ENCODE measurements at places on chromosomes 1 and 21.
A peak's percentile ranks its signal among the peaks of the same experiment; 100 is the strongest.

GRCh38 chr21:35178827-35179226, 129.7 kb upstream of the RUNX1 start:
- peak; percentile 37 for DNase-seq

DNA sequence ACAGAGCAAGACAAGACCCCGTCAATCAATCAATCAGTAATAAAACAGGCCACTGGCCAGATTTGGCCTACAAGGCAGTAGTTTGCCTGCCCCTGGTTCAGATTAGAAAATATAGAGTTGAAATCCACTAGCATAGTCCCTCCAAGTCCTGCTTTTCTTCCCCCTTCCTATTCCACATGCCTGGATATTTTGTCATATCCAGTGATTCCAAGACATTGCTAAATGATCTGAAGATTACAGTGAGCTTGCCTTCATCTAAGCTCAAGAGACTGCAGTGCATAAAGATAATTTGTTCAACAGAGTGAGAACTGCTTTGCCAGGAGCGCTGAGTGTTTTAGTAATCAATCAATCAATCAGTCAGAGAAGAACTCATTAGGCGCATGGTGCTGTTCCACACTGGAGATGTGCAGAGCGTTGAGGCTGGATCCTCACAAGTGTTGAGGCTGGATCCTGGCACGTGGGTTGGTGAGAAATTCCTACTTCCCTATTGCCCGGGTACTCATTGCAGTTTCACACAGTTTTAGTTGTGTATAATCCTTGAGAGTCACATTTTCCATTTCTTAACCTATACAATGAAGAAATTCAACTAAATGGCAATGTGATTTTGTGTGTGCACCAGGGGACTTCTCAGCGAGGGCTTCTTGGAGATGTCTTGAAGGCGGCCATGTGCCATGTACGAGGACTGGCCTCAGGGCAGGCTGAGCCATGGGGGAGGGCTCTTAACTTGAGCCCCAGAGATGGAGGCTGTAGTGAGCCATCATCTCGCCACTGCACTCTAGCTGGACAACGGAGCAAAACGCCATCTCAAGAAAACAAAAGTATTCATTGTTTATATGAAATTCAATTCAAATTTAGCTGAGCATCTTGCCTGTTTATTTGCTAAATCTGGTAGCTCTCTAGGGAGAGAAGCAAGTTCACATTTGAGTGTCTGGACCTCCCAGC, 76.3 kb downstream of the TOMM20 start:
- DNase-seq: no peak

GRCh38 chr1:34833711-34834110, 25.8 kb downstream of the SMIM12 start:
- DNase-seq: no peak

GRCh38 chr1:22778862-22779520, 68.4 kb downstream of the EPHB2 start:
- no peak for DNase-seq

- DNase-seq: no peak
These were observed 41.1 kb upstream of the ZNF124 start for GRCh38 chr1:247212627-247213617.

GRCh38 chr1:30638086-30638485, 85.3 kb downstream of the MATN1 start:
- no peak for DNase-seq

DNA sequence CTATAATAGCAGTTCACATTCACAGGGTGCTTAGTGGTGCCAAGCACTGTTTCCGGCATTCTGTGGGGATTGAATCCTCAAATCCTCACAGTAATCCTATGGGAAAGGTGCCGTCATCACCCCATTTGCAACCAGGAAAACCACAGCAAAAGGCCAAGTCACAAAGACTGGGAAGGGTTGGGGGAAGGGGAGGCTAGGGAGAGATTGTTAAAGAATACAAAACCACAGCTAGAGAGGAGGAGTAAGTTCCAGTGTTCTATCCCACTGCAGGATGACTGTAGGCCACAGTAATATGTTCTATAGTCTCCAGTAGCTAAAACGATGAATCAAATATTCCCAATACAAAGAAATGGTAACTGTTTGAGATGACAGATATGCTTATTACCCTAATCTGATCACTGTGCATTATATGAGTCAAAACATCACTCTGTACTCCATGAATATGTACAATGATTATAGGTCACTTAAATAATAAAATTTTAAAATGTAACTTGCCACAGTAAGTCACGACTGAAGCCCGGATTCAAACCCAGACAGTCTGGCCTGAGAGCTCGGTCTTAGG, 256.8 kb downstream of the TOMM20 start:
- peak; percentile 81 for DNase-seq

DNA sequence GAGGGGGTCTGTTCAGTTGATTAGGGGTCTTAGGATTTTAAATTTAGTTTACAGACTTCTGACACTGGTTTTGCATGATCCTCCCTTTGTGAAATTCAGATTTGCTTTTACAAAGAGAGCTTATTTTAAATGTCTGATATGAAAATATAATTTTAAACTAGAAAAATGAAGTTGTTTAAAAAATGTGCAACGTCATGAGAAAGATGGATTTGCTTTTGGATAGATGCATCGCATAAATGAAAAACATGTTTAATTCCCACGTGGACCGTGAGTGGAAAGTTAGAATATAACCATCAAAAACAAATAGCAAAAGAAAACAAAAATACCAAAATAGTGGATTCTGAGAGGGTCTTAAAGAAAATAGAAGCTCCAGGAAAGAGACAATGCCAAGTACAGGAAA, 2.0 kb upstream of the OR2T3 start:
- no peak for DNase-seq

- peak; percentile 60 for DNase-seq
These were observed 15.7 kb upstream of the LUZP1 start for GRCh38 chr1:23184212-23184934.

DNA sequence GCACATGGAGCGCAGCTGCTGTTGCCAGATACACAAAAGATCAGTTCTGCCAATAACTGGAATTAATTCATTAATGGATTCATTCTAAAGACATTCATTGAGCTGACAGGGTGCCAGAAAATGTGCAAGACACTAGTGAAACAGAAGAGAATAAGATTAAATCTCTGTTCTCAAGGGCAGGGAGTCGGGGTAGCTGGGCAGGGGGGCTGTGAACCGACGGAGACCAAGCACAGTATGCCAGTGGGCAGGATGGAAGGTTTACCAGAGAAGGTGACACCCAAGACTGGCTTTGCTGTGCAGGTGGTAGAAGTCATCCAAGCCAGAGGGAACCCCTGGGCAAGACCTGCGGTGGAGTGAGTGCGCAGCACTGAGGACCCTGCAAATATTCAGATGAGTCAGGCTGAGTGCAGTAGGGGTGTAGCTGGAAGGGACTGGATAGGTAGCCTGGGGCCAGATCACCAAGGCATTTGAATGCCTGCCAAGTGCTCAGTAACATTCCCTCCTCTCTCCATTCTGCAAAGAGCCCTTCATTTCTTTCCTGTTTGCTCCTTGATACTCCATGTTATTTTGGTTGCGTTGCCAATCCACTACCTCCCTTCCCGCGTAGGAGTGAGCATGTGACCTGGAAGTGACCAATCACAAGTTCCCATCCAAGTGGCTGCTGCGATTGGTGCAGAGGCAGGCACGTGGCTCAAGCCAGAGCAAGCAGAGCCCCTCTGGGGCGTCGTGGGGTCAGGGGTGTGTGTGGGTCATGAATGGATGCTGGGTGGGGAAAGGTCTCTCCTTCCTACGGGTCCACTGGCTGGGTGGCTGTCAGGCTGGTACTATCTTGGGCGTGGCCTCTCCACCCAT, 413.1 kb downstream of the PTPRU start:
- DNase-seq: no peak

- peak; percentile 42 for DNase-seq
These were observed 199.1 kb downstream of the DYRK1A start for GRCh38 chr21:37565530-37566223.

DNA sequence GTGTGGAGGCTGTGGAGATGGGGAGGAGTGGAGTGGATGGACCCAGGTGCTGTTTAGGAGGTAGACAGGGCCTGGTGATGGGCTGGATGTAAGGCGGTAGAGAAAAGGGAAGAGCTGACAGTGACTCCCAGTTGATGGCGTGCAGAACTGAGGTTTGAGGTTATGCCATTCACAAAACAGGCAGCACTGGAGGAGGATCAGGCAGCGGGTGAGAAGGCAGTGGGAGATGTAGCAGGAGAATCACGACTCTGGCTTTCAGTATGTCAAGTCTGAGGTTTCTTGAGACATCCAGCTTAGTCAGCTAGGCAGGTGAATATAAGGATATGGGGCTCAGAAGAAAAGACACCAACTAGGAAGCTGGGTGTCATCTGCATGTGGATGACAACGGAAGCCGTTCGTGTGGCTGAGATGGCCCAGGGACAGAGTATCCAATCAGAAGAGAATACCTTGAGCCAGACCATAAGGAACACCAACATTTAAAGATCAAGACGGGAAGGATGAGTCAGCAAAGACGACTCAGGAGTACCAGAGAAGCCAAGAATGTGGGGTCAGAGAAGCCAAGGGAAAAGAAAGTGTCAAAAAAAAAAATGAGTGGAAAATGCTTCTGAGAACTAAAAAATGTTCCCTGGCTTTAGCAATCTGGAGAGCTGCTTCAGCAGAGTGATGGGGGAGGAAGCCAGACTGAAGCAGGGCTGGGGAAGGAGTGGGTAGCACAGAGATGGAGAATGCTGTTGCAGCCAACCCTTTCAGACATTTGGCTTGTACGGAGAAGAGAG, 15.2 kb downstream of the LRRN2 start:
- peak; percentile 86 for DNase-seq
